NCI-H1436 (cell line): ENCODE measurements at places on chromosomes 12 and 14.
A peak's percentile ranks its signal among the peaks of the same experiment; 100 is the strongest.

DNA sequence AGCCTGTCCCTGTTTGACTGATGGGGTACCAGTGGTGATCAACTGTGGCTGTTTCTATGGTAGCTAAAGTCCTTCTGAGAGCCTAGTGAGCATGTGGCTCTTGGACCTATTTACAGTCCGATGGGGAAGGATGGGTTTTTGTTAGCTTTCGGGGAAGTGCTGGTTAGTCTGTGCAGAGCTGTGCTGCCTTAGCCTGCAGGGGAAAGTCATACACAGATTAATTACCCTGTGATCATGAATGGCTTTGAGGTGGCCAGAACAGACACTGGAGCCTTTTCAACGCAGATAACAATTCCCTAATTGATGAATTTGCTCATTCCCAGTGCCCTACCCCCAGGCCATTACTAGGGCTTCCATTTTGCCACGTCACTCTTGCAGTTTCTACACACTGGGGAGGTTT is 99.7 kb downstream of the WSCD2 start:
- no peak for DNase-seq

DNA sequence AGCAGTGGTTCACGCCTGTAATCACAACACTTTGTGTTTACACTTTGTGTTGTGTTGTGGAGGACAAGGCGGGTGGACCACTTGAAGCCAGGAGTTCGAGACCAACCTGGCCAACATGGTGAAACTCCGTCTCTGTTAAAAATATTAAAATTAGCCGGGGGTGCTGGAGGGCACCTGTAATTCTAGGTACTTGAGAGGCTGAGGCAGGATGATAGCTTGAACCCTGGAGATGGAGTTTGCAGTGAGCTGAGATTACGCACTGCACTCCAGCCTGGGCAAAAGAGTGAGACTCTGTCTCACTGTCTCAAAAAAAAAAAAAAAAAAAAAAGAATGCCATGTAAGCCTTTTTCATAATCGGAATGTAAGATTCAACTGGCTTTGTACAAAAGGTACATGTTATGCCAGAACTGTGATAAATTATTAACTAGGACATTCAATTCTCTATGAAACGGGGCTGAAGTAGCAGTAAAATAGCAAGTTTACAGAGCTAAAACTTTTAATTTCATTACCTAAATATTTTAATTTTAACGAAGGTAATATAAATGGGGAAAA is 13.9 kb upstream of the PITPNM2 start:
- no peak for DNase-seq

DNA sequence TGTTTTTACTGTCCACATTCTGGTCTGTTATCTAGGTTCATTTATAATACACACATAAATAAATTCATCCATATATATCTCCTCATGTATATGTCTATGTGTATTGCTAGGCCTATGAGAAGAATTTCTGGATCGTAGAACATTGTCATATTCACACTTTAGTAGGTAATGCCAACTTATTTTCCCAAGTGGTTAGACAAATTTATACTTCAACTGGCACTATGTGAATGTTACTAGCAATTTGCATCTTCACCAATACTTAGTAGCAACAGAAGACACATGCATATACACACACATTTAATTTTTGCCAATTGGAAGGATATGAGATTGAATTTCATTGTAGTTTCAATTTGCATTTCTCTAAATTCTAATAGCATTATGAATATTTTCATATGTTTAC is 365.1 kb downstream of the FSCB start:
- no peak for DNase-seq

DNA sequence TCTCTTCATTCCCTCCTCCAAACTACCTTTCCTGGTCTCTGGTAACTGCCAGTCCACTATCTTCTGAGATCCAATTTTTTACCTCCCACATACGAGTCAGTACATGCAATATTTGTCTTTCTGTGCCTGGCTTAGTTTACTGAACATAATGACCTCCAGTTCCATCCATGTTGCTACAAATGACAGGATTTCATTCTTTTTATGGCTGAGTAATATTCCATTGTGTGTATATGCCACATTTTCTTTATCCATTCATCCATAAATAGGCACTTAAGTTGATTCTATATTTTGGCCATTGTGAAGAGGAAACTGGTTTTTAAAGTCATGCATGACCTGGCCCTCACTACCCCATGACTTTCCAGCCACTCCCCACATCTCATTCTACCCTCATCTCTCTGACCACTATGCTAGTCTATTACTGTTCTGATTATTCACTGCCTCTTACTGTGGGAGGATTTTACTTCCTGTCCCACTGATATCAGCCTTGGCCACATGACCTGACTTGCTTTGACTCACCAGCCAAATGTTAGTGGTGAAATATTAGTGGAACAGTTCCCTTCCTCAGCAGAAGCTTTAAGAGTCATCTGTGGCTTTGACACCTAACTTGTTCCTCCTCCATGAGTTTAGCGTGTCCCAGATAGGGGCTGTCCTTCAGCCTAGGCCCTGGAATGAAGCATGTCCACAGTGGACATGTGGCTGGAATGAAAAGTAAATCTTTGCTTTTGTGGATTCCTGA is 52.2 kb downstream of the GOLGA5 start:
- no peak for DNase-seq

GRCh38 chr14:62125793-62126192 is 363.6 kb downstream of the SNAPC1 start:
- DNase-seq = no peak

- no peak for DNase-seq
Measured at GRCh38 chr12:51922762-51923505, 15.6 kb downstream of the ACVRL1 start.

DNA sequence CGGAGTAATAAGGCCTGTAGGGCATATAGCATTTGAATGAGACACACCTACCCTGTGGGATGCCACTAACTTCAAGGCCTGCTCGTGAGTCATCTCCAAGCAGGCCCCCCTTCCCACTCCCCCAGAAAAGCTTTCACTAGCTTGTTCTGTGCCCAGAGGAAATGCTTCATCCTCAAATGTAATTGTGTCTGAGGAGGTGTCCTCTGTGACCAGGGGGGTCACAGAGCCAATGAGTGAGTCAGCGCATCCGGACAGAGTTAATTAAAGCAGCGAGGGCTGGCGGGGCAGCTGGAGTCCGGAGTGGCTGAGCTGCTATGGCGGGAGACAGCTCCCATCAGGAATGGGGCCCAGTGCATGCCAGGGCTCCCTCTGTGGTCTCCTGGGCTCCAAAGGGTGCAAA is 27.0 kb upstream of the ESRRB start:
- DNase-seq = no peak

DNA sequence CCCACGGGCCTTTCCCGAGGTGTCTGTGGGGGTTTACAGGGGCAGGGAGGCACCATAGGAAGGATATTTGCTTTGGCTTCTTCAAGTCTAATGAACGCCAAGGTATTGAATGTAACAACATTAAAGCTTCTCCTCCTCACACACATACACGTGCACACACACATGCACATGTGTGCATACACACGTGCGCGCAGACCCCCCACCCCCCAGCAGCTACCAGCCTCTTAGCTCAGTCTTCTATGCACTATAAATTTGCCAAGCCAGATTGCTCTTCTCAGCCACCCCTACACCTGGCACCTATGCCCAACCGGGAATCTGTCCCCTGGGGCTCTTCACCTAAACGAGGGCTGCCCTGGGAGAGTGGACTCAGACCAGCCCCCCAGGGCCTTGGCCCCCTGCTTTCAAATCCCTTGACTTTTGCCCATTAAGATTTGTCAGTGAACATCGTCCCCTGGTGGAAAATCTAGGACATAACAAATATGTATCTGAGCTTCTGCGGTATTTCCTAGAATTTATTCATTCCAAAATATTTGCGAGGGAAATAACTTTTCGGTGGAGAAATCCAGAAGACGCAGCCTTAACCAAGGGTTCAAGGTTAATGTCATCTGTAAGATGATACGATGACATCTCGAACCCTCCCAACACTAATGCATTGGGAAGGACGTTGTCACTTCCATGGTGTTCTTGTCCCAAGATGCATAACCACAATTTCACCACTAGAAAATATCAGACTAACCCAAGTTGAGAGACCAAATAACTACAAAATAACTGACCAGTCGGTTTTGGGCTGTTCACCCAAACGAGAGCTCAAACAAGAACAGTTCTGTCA is 330.4 kb downstream of the MED13L start:
- DNase-seq = no peak

DNA sequence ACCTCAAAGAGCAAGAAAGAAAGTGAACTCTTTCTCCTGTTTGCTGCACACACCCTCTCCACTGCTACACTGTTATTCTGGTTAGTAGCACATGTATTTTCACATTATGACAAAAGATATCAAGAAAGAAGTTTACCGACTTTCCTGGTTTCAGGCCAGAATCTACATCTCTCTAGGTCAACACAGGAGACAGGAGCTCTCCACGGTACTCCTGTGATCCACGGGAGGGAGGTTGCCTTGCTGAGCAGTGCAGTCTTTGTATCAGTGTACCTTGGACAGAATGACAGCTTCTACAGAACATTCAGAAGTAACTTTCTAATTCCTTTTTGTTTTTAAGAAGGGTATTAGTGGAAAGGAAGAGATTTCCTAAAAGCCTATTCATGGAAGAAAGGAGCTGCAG is 805.6 kb downstream of the NRXN3 start:
- DNase-seq = no peak

GRCh38 chr12:3107071-3107583 is 29.9 kb downstream of the TSPAN9 start:
- DNase-seq = no peak

DNA sequence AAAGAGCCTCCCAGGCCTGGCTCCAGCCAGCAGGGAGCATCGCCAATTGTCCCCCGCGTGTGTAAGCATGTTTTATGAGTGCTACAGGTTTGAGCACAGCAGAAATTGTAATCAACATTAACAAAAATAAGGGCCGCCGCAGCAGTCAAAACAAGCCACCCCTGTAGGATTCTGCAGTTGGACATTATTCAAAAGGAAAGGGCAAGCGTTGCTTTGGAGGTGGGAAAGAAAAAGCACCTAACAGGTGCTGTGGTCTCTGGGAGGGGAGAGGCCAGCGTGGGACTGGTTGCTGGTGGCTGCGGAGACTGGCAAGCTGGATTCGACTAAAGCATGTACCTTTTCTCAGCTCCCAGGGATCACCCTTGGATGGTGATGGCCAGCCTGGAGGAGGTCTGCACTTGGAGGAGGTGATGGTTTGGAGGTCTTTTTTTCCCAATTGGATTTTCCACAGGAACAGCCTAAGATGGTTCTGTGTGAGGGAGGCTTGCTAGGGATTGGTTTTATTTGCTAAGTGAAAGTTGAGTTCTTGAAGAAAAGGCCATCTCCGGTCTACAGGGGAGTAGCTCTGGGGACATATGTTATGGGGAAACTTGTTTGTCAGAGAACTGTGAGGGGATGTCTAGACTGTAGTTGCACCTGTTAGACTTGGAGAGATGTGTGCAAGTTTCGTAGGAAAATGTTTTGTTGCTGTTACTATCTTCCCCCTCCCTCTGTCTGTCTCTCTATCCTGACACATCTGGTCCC is 2.0 kb downstream of the DYRK2 start:
- DNase-seq = no peak

GRCh38 chr14:34324363-34324795 is 137.7 kb downstream of the SPTSSA start:
- peak; percentile 35 for DNase-seq

GRCh38 chr12:130429656-130430505 is 92.2 kb downstream of the PIWIL1 start:
- DNase-seq = no peak

DNA sequence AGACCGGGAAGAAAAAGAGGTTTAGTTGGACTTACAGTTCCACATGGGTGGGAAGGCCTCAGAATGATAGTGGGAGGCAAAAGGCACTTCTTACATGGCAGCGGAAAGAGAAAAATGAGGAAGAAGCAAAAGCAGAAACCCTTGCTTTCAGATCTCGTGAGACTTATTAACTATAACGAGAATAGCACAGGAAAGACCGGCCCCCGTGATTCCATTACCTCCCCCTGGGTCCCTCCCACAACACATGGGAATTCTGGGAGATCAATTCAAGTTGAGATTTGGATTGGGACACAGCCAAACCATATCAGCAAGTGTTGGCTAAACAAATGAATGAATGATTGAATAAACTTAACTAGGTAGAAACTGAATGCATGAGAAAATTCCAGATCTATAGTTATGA is 85.3 kb upstream of the PARP11 start:
- no peak for DNase-seq

GRCh38 chr12:94304566-94305061 is 155.1 kb downstream of the CEP83 start:
- no peak for DNase-seq

GRCh38 chr12:131449027-131449426 is 261.9 kb upstream of the SFSWAP start:
- DNase-seq = no peak

GRCh38 chr14:68744613-68745012 is 48.3 kb downstream of the ZFP36L1 start:
- no peak for DNase-seq

DNA sequence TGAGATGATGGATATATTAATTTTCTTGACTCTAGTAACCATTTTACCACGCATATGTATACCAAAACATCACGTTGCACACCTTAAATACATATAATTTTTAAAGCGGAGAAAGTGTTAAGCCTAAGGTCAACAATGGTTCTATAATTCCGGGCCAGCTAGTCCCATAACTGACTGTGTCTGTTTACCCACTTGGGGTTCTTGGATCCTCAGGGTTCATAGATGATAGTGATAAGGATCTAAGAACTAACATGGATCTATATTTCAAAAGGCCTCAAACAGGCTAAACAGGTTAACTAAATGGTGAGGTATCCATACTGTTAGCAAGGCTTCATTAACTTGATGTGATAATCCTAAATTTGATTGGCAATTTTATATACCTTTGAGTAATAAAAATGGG is 9.8 kb downstream of the SLC38A1 start:
- DNase-seq = no peak

DNA sequence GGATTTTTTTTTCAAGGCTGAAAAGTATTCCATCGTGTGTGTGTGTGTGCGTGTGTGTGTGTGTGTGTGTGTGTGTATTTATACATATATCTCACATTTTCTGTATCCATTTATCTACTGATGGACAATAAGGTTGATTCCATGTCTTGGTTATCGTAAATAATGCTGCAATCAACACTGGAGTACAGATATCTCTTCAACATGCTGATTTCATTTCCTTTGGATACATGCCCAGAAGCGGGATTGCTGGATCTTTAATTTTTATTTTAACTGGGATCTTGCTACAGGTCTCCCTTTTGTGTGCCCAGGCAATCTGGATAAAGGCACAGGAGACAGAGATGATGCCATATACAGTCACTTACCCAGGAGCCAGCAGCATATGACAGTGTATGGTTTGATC is 338.1 kb downstream of the SOX5 start:
- DNase-seq = no peak

- DNase-seq = no peak
Measured at GRCh38 chr14:58467575-58467974, 40.1 kb downstream of the KIAA0586 start.

- no peak for DNase-seq
Measured at GRCh38 chr14:99789581-99789980, 3.6 kb upstream of the EML1 start.

- no peak for DNase-seq
Measured at GRCh38 chr14:101721111-101721510, 40.4 kb upstream of the PPP2R5C start.

- DNase-seq = no peak
Measured at GRCh38 chr12:102465762-102466560, 14.4 kb downstream of the IGF1 start.

GRCh38 chr12:49708851-49709250 is 1.6 kb upstream of the FMNL3 start:
- no peak for DNase-seq
